ENCODE measurements at places on chromosomes 1 and 21.

DNA sequence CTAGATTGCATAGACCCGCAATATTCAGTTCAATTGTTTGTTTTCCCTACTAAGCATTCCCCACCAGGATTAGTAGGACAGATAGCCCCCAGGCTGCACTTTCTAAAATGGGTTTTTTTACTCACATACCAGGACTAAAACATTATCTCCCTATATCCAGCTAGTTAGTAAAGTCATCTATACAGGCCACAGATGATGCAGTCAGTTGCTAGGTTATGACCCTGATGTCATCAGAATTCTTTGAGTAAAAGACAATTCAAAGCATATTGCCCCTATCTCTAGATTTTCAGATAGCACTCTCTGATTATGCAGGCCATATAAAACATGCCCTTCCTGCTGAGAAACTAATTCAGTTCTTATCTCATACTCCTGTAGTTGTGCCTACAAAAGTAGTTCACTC, 203.6 kb downstream of the LBR start:
- no peak for DNase-seq

GRCh38 chr1:61102621-61103020, 20.3 kb downstream of the NFIA start:
- no peak for DNase-seq

DNA sequence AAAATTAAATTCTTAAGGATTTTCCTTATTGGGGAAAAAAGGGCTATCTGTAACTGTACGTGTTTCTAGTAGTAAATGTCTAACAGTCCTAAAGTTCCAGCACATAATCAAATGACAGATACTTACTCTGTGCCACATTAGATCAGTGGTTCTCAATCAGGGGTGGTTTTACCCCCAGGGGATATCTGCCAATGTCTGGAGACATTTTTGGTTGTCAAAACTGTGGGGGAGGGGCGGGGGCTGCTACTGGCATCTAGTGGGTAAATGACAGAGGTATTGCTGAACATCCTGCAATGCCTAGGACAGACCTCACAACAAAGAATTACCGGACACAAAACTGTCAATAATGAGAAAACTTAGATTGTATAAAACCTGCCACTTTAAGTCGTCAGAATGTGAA, 33.4 kb upstream of the PTPRC start:
- DNase-seq, result peak; percentile 58

- DNase-seq, result no peak
Measured at GRCh38 chr1:171636141-171636540, 14.1 kb downstream of the MYOCOS start.

GRCh38 chr1:12712076-12712475, 3.8 kb upstream of the AADACL3 start:
- no peak for DNase-seq

Measured in activated CD4-positive, alpha-beta T cell treated with anti-CD3 and anti-CD28 coated beads for 36 hours (primary cell).